HL-60 (cell line): ENCODE measurements at places on chromosomes 2 and 18.

- DNase-seq: no peak
Measured at GRCh38 chr2:235988271-235989015, 179.7 kb downstream of the GBX2 start.

DNA sequence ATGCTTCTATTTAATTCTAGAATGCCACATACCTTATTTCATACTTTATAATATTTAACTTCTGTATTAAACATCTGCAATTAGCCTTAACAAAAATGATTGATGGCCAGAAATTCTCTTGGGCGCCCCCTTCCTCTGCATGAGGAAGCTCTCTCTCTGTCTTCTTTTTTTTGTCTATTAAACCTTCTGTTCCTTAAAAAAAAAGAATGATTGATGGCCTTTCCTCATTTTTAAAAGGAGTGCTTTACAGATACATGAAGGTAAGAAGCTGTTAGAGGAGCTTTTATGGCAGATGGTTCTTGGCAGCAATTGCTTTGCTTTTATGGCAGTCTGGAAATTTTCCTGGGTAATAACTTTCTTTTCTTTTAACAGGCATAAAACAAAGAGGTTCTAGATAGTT is 526.9 kb downstream of the SLC4A3 start:
- no peak for DNase-seq

DNA sequence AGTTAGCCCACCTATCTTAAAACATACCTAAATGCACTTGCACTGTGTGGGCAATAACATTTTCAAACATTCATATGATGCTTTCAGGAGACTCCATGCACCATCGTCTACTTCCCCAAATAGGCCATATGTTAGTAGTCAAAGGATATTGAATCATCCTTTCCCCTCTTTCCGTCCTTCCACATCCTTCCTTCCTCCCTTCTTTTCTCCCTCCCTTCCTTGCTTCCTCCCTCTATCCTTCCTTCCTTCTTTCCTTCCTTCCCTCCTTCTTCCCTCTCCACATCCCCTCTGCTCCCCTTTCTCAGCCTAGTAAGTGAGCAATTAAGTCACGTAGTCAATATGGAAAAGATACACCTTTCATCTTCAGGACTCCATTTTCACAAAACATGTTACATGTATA is 73.8 kb downstream of the ZEB2 start:
- no peak for DNase-seq

- DNase-seq: no peak
Measured at GRCh38 chr2:101753720-101754490, 56.4 kb downstream of the MAP4K4 start.

GRCh38 chr2:239884875-239885274 is 140.3 kb downstream of the NDUFA10 start:
- DNase-seq: no peak

GRCh38 chr2:28155627-28156026 is 237.0 kb upstream of the FOSL2 start:
- DNase-seq: no peak

GRCh38 chr2:157170299-157170698 is 87.2 kb upstream of the GALNT5 start:
- DNase-seq: no peak

DNA sequence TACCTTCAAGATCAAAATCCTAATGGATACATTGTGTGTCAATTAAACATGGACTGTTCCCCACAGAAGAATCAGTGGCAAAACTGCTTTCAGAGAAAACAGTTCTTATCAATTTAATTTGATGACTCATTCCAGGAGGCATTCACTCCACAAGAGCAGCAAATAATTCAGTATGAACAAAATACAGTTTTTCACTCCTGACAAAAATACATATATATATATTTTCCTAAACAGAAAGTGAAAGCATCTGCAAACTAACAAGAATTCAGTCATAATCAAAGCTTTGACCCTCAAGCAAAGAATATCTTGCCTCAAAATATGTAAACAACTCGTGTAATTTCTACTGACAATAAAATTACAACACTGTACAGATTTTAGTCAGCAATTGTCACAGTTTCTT is 685.1 kb upstream of the SLC8A1 start:
- no peak for DNase-seq

DNA sequence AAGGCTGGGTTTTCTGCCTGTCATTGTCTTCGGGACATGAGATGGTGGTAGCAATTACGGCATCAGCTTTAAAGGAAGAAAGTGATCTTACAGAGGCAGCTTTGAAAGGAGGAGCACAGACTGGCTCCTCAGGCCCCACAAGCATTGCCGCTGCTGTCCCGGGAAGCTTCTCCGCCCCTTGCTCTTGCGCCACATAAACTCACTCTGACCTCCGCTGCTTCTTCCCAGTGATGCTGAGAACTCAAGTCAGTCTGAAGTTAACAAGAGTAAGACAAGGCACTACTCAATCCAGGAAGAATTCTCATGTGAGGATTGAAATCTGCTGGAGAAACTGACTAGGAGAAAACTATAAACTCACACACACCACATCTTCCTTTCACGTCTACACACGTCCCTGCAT is 112.4 kb upstream of the RIOK3 start:
- DNase-seq: no peak

DNA sequence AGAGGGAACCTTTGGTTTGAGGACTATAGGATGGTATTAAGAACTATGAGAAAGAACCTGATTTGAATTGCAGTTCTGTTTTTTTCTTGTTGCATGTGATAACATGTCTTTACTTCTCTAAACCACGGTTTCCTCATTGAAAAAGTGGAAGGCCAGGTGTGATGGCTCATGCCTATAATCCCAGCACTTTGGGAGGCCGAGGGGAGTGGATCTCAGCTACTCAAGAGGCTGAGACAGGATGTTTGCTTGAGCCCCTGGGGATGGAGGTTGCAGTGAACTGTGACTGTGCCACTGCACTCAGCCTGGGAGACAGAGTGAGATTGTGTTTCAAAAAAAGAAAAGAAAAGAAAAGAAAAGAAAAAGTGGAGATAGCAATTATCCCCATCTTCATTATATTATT is 32.3 kb downstream of the SCN9A start:
- no peak for DNase-seq

- no peak for DNase-seq
Measured at GRCh38 chr2:230077851-230078547, 9.3 kb upstream of the SLC16A14 start.

DNA sequence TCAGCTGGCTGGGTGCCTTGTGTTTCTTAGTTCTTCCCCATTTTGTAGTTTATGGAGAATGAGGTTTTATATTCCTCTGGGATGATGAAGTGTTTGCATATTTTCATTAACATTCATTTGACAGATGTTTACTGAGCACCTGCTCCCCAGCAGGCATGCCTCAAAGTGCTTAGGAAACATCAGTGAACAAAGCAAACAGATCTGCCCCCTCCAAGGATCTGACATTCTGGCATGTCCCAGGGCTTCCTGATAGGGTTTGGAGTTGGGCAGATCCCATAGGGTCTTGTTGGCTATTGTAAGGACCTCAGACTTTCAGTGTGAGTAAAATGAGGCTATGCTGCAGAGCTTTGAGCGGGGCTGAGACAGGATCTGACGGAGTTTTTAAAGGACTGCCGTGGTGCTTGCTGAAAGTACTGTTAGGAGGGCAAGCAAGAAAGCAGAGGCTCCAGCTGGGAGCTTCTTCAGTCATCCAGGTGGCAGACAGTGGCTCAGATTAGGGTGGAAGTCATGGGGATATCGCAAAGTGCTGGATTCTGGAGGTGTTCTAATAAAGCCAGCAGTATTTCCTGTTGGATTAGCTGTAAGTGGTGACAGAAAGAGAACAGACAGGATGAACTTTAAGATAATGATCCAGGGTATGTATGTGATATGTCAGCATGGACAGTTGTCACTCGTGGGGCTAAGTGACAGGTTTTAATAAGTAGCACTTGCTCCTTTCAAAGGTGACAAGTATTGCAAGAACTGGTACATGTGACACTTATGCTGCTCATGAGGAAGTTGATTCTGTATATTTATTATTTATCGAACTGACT is 11.3 kb upstream of the IAH1 start:
- DNase-seq: no peak

DNA sequence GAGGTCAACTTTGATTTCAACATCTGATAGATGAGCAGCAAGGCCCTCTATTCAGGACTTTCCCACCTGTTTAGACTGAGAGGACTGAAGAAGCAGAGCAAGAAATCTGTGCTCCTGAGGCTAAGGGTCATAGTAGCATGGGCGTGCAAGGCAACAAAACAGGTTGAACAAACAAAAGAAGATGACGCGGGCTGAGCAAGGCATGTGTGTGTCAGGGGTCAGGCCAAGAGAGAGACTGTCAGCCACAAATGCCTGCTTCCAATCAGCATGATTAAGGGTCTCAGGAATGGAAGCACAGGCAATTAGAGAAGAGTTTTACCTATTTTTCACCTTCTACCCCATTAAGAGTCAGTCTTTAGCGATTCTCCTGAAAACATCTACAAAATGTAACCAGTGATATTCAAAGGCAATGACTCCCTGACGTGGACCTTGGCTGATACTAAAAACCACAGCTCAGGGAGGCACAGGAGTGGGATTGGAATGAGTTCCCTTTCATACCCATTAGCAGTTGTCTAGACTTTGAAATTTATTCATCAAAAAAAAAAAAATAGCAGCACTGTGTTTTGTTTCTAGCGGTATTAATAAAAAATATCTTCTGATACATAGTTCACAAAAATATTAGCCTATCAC is 81.9 kb downstream of the DYNAP start:
- no peak for DNase-seq

DNA sequence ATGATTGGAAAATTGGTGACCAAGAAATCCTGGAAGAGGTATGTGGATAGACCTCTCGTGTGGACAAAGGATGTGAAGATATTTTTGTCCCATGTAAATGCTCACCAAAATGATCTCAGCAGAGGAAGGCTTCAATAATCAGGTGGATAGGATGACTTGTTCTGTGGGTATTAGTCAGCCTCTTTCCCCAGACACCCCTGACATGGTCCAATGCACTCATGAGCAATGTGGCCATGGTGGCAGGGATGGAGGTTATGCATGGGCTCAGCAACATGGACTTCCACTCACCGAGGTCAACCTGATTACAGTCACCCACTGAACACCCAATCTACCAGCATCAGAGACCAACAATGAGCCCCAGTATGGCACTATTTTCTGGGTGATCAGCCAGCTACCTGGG is 20.2 kb downstream of the CHRNA1 start:
- no peak for DNase-seq

DNA sequence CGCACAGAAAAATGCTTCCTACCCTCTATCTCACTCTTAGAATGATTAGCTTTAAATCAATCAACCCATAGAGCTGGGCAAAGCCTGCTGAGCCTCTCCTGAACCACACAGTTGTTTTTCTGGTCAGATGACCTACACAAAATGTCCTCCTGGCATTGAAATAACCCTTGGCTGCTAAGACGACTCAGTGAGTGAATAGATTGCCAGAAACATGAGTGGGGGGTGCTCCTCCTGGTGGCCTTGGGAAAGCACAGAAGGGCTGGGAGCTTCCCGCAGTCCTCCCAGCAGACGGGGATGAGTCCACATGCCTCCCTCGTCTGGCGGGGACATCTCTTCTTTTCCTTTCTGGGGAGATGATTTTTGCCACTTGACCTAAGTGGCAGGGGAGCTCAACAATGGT is 14.9 kb downstream of the MAL start:
- DNase-seq: no peak

DNA sequence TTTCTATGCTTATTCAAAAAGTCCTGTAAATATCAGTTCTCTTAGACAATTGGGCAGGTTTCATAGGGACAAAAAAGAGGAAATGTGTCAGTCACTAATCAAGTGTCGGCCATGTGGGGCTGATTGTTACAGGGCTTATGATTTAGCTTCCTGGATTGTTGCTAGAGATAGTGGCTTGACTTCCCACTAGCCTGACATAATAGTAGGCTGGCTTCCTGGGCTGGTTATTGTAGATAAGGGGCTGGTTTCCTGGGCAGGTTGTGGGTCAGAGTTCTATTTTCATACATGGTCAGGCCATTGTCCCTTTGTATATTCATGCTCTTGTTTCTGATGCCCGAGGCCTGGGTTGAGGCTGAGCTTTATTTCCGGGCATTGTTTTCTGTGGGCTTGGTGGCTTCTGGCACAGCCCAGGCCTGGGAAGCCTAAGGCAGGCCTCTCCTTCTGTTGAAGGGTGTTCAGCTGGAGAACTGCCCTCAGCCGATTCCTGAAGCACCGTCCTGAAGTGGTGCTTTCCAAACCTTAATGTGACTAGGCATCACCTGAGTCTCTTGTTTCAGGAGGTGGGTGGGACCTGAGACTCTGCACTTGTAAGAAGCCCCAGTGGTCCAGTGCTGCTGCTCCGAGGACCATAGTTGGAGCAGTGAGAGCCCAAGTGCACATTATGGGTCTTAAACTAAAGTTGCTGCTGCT is 37.0 kb downstream of the CD8B2 start:
- no peak for DNase-seq

DNA sequence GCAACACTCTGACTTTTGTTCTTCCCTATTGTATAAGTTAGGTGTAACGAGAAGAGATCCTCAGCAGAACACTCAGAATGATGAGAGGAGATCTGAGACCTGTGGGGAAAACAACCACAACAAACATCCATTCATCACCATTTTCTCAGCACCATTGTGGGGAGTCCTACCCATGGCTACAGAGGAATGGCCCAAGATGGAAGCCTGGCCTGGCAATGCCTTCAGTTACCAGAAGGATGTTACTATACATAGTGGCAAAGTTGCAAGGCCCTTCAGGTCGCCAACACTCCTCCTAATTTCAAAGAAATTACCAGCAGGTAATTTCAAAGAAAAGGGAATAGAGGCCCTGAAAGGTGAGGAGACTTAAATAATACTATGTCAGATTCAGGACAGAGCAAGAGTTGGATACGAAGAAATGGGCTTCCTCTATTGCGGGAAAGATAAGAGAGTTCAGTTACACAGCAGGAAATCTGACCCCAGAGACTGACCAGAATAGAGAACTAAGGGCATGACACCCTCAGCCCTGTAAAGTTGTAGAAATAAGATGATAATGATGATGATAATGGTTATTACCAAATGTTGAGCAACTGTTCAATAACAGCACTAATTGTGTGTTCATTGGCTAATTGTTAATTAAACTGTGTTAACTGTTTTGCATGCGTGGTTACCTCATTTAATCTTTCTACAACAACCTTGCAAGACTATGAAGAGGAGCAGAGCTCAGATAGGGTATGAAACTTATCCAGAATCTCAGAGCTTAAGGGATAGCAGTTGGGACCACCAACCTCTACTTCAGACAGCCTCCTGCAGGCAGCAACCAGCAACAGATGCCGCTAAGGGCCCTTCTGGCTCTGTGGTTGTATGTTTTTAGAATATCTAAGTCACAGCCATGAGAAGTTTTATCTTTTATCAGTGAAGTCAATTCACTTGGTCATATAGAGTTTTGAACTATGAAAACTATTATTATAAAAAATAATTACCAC is 37.5 kb downstream of the DHRS9 start:
- DNase-seq: peak; percentile 56

- DNase-seq: no peak
Measured at GRCh38 chr2:64722291-64723044, 68.8 kb upstream of the SERTAD2 start.

DNA sequence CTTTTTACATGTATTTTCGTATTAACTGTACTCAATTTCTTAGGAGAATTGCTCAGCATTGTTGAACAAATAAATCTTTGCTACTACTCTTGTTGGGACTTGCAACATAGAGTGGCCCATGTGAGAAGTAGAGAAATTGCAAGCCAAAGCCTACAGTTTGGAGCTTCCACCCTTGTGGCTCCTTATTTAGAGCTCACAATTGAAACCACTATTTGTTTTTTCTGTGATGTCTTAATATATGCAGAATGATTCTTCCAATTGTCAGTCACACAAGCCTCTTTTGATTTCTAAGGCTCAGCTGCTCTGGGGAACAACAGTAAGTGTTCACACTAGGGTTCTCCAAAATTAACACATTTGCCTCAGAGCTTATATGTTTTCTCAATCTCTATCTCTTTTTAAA is 60.2 kb upstream of the GALNT13 start:
- no peak for DNase-seq
